ENCODE measurements at places on chromosomes 11 and 22.

DNA sequence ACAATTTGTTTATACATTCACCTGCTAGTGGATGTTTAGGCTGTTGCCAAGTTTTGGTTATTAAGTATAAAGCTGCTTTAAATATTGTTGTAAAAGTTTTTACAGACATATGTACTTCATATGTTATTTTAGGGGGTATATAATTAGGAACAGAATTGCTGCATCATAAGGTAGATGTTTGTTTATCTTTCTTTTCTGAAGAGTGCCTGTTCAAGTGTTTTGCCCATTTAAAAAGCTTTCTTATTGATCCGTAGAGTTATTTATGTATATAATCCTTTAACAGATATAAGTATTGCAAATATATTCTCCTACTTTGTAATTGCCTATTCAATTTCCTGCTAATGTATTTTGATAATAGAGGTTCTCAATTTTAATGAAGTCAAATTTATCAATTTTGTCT is 11.3 kb upstream of the CCDC81 start:
- no peak for DNase-seq
- H3K27me3 ChIP-seq: peaks cover 2% of the 10 kb centered on the region
- no peaks in the 10 kb centered on the region for H3K4me1 ChIP-seq

- peak within 1 kb of the TSS; percentile 2 for H3K4me3 ChIP-seq
- no peak within 1 kb of the TSS for H3K27ac ChIP-seq
- H3K27me3 ChIP-seq: peaks cover 30% of the 10 kb centered on the region
- no peaks in the 10 kb centered on the region for H3K36me3 ChIP-seq
- no peak for DNase-seq
Measured at GRCh38 chr22:50672471-50673230, at the start of gene SHANK3. SHANK3 (plus strand) TSS chr22:50672823.

GRCh38 chr11:70487756-70488155 is 89.4 kb downstream of the CTTN start:
- peaks cover 5% of the 10 kb centered on the region for H3K27me3 ChIP-seq
- no peak for DNase-seq
- H3K4me3 ChIP-seq: no peak overlapping the region
- no peaks in the 10 kb centered on the region for H3K36me3 ChIP-seq
- no peak overlapping the region for H3K27ac ChIP-seq

DNA sequence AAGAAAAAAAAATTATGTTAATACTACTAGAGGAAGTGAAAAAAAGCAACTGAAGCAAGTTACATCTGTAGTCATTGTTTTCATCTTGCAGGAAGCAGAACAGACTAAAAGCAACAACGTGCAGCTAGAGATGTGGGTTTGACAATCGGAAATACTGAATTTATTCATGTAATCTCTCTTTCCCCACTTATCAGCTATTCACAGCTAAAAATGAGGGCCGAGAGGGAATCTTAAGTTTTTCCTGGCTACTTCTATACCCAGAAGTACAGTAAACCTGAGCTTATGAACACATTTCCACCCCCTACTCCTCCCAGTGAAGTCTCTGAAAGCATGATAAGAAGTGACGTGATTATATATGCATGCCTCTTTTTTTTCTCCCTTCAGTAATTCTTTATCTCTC is 116.5 kb downstream of the SPON1 start:
- DNase-seq: no peak
- H3K4me3 ChIP-seq: peak overlapping the region; percentile 63
- peaks cover 2% of the 10 kb centered on the region for H3K36me3 ChIP-seq
- H3K27ac ChIP-seq: peak overlapping the region; percentile 86

DNA sequence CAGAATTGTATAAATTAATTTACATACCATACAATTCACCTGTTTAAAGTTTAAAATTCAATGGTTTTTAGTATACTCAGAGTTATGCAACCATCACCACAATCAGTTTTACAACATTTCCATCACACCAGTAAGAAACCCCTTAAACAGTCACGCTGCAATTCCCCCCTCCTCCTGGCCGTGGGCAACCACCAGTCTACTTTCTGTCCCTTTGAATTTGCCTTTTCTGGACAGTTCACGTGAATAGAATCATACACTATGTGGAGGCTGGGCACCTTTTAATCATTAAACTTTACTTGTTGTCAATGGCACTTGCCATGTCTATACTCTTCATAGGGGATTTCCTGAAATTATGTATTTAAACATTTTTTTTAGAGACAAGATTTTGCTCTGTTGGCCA is 20.1 kb upstream of the SWAP70 start:
- no peak for DNase-seq
- no peak overlapping the region for H3K4me3 ChIP-seq
- no peak overlapping the region for H3K27ac ChIP-seq
- no peaks in the 10 kb centered on the region for H3K4me1 ChIP-seq
- peaks cover 3% of the 10 kb centered on the region for H3K27me3 ChIP-seq

- no peak for DNase-seq
- no peaks in the 10 kb centered on the region for H3K27me3 ChIP-seq
- no peak overlapping the region for H3K27ac ChIP-seq
Measured at GRCh38 chr22:44659140-44659539, 42.9 kb upstream of the PRR5 start.

Data from activated CD8-positive, alpha-beta T cell treated with anti-CD3 and anti-CD28 coated beads for 36 hours (primary cell).